ENCODE measurements at places on chromosomes 7 and 10.

DNA sequence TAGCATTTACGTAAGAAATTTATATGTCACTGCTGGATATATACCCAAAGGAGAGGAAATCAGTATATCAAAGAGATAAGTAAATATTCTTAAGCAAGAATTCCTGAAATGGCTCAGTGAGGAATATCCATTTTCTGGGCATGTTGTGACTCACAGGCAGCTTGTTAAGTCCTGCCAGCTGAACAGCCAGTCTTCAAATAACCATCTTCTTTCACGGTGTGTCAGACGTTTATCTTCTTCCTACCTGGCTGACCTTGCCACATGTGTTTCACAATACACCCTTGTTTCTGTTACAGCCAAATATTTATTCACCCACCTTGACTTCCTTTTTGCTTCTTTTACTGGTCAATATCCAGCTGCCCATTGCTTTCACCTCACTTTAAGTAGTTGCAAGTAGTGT lies 648.1 kb downstream of the ANKRD7 start:
- no peak for DNase-seq

DNA sequence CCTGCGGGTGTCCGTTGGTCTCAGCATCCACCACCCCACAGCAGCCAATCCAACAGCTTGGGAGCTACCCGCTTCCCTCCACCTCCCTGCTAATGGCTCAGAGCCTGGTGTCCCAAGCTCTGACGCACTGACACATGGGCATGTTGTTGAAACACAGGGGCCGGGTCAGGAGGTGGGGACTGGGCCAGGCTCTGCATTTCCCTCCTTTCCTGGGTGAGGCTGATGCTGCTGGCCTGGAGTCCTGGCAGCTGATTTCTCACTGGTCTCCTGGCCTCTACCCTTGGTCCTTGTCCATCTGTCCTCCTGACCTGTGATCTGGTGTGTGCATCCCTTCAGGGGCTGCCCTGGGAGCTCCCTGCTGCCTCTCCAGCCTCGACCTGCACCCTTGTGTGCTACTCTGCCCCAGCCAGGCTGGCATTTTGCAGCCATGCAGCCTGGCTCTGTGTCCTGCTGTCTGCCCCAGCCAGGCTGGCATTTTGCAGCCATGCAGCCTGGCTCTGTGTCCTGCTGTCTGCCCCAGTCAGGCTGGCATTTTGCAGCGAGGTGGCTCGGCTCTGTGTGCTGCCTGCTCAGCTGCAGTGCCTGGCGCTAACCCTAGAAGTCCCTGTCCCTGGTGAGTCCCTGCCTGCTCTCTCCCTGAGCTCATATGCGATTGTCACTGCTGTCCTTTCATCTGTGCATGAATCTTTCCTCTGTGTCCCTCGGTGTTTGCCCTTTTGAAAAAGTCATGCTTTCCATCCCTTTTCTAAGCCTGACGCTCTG lies 14.0 kb downstream of the AMZ1 start:
- no peak for DNase-seq

DNA sequence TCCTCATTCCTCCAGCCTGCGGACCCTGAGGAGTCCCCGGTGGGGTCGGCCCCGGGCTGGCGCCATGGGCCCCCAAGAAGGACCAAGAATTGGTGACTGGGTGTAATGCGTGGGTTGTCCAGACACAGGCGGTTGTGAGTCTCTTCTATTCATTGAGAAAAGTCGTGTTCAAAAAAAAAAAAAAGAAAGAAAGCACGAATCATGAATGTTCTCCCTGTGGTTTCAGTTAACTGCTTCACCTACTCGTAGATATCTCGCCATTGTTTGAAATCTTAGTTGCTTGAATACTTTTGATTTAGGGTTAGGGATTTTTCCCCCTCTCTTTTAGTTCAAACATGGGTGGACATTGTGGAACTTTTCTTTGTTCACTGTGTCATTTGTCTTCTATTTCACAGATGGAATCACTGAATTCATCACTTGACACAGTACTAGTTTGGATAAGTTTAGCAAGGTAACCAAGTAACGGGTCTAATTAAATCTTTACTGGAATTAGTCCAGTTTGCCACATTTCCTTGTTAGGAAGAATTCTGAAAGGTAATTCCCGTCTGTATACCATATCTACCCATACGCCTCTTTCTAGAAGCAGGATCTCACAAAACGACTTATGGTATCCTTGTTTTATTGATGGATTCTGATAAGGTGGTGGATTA lies 775 bp downstream of the STARD3NL start:
- peak; percentile 38 for DNase-seq

DNA sequence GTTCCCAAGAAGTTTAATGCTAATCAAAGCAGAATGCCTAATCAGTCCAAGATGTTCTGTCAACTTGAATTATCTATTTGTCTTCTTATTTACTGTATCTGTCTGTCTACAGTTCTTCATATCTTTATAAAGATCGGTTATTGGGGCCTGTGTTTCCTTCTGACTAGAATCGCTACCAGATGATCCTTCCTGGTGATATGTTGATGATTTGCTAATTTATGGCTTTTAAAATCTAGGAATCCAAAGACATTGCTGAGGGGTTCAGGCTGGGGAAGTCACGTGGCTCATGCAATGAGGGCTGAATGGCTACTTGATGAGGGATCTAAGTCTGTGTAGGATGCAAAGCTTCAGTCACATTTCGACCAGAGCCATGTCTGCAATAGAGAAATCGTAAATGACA lies 536.3 kb downstream of the KCNMA1 start:
- no peak for DNase-seq

DNA sequence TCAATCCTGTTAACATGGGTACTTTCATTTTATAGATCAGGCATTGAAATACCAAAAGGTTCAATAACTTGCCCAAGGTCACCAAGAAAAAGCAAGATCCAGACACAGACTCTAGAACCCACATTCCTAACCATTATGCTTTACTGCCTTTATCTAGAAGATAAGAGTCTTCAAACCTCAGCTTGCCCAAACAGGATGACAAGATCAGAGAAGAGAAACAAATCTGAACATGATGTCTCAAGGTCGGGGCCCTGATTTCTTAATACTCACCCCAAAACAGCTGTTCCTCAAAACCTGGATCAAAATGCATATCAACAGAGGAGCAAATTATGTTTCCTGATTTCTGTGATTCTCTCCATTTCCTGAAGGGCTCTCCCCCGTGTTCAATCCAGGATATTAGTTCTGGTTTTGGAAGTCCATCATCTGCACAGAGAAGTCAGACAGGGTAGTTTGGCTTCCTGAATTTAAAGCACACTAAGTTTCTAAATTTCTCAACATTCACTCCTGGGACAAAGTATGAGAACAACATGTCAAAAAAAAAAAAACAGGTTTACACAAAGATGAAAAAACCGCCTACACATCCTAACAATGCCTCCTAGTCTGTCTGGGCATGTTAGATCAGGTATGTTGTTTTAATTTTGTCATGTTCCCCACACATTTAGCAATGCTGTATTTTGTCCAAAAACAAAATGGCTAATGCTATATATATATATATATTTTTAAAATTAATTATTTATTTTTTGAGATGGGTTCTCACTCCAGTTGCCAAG lies 16.2 kb downstream of the ZNF786 start:
- DNase-seq, result no peak

DNA sequence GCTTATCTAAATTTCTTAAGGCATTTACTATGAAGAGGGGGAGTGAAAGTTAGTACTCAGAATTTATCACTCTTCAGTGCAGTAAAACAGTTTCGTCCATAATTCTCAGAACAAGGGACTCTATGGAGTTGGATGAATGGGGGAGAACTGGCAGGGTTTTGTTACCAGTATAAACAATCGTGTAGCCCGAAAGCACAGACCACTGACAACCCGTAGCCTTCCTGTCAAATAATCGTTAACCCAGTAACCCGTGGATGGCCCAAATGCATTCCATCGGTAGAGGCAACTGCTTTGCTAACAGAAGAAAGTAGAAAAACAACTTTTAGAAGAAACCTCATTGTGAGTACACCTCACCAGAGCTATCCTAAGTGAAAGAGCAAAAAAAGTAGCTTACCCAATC lies 583.9 kb downstream of the NXPH1 start:
- DNase-seq, result no peak

DNA sequence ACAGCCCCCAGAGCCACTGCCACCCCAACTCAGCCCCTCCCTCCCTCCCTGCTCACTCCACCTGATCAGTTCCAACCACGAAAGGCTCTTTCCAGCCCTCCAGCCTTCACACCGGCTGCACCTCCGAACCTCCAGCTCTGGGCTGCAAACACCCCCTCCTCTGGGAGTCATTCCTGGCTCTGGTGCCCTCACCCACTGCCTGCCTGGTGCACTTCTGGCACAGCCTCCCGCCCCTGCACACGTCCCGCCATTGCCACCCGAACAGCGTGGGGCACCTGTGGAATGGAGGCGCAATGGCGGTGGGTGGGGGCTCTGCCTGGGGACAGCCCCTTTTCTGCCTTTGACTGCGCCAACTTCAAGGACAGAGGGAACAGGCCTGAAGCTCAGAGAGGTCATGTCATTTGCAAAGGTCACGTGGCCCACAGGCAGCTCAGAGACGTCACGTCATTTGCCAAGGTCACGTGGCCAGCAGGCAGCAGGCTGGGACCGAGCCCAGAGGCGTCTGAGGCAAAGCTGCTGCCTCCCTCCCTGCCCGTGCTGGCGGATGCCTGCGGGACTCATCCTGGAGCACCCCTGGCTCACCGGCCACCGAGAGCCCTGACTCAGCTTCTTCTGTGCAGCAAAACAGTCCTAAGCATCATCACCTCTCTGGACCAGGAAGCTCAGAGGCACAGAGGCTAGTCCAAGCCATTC lies 76.0 kb upstream of the DNAAF5 start:
- no peak for DNase-seq

GRCh38 chr7:40356871-40357709 lies 222.3 kb downstream of the SUGCT start:
- DNase-seq, result peak; percentile 79

DNA sequence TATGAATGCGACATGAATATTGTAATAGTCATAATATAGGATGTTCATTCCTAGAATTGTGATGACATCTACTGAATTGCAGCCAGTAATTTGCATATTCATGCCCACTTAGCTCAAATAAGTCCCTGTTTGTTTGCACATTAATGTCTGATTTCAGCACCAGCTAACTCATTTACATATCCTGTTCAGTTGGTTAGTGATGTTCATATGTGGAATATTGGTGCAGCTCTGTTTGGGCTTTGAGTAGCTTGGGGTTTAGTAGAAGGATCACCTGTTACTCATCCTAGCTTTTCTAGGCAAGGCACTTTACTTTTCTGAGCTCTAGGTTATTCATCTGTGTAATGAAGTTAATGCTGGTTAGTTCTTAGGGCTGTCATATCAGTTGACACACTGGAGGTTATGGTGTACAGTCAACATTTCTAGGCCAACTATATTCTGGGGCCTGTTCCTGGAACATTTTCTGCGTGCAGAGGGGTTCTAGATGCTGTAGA lies 238.4 kb downstream of the EXOC4 start:
- DNase-seq, result no peak

DNA sequence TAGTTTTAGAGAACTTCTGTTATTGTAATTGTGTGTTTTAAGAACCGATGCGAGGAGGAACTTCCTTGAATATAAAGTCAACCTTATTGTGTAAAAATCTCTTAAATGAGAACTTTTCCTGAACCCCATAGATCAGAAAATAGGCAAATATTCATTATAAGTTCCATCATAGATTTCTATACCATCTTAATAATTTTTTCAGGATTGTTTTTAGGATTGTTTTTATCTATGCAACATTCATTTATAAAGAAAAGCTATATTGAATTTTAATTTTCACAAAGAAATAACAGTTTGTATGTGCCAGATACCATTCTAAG lies 1.7 kb upstream of the SMNDC1 start:
- DNase-seq, result no peak

- no peak for DNase-seq
Measured at GRCh38 chr10:60417024-60417423, 27.3 kb upstream of the ANK3 start.

All from fibroblast of skin of scalp (primary cell).